Gastrocnemius medialis (tissue), 4 donors: ENCODE measurements at places on chromosomes 13 and 19.

DNA sequence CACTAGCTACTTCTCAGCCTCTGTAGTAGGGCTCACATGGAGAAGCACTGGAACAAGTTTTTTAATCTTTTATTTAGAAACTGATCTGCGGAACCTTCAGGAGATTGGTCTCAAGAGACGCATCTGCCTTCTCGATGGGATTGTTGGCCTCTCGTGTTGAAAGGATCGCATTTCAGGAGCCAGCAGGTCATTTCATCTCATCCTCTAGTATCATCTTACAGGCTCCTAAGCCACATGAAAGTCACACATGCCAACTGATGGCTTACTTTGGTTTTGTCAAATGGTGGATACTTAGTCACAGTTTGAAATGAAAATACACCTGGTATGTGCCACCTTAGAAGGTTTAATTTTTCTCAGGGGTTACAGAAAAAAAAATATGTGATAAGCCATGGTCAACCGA is 1703.6 kb downstream of the EFNB2 start:
- DNase-seq: no peak

DNA sequence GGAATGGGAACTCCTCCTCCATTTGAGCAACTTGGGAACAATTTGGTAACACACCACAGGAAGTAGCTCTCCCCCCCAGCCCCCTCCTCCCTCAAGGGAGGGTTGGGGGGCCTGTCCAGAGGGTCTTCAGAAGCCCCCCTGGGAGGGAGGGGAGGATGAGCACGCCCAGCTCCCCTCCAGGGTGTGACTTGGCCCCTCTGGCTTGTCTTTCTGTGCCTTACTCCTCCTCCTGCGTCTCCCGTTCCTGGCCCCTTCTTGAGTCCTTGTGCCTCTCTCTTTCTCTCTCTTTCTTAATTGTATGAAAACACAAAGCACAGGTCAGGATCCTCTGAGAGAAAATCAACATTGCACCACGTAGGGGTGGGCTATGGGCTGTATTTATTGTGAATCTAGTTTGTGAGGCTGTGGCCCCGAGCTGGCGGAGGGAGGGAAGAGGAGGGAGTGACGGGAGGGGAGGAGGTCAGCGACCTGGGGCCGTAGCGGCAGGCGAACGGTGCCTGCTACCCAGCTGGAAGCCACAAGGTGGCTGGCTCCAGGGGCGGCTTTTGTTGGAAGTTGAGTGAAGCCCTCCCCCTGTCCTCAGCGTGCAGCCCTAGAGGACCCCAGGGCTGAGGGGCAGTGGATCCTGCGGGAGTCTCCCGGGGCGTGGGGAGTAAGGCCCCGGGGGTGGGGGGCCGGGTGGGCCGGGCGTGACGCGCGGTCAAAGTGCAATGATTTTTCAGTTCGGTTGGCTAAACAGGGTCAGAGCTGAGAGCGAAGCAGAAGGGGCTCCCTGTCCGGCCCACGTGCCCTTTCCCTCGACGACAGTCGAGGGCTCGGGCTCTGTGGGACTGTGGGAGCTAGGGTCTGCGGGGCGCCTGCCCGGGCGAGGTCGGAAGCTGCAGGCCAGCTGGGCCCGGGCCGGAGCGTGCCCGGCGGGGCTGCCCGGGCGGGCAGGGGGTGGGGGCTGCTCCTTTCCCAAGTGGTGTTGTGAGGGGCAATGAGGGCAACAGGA is 6.4 kb downstream of the LYL1 start:
- DNase-seq: no peak

DNA sequence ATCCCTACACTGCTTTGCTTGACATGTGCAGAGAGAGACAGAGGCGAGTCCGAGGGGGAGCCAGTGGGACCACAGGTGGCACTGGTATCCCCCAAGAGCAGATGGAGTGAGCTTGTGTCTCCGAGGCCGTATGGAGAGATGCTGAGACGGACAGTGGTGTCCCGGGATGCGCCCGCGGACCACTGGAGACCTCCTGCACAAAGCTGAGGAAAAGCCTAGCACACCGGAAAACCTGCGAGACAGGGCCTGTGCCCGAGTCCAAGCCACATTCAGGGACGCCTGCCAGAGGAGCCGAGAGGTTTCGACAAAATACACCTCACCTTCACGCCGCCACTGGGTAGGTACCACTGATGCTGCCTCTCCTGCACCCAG is 66.0 kb upstream of the ZNF527 start:
- no peak for DNase-seq

GRCh38 chr13:108528303-108528702 is 101.1 kb upstream of the MYO16 start:
- DNase-seq: no peak

GRCh38 chr19:9289231-9289884 is 20.3 kb downstream of the ZNF699 start:
- DNase-seq: no peak

GRCh38 chr19:4568886-4569285 is 9.4 kb upstream of the SEMA6B start:
- no peak for DNase-seq
